ENCODE measurements at places on chromosomes 5 and 9.

- DNase-seq = no peak
Measured at GRCh38 chr5:176133877-176134276, 104.3 kb upstream of the SIMC1 start.

GRCh38 chr9:79431019-79431679, 140.6 kb upstream of the TLE4 start:
- no peak for DNase-seq

DNA sequence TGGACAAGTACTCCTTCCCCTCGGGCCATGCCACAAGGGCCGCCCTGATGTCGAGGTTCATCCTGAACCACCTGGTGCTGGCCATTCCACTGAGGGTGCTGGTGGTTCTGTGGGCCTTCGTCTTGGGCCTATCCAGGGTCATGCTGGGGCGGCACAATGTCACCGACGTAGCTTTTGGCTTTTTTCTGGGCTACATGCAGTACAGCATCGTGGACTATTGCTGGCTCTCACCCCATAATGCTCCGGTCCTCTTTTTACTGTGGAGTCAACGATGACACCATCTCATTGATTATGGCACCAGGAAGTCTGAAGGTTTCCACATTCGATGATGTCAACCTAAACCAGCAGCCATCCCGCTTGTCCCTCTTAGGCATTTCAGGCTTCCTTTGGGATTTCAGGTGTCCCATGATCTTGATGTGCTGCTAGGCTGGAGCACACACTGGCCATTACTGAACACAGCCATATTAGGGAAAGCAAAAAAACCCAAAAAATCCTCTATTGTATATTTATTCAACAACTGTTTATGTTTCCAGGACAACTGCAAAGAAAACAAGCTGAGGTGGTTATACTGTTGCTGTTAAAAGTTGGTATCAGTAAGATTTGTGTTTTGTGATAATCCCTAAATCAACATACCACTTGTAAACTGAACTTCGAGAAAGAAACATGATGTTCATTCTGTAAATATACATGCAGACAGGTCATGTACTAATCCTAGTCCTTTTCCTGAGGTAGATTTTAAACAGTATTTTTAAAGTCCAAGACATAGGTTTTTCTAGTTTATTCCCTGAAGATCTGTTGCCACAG, 1.1 kb downstream of the PLPP6 start:
- peak; percentile 31 for DNase-seq

GRCh38 chr5:40587376-40587775, 92.3 kb upstream of the PTGER4 start:
- DNase-seq = no peak

DNA sequence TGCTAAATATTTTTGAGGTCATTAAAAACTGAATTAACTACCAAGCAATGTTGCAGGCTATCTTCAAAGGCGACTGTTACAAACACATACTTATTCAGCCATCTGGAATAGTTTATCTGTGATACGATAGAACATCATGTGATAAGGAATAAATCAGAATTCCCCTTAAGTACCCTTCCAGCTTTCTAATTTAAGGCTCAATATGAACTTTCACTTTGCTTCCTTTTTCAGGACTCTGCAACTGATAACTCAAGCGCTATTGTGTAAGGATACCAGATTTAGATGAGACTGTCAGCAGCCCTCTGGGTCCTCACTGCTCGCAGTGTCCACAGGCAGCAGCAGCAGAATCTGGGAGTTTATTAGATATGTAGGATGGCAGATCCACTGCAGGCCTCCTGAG, 416.3 kb downstream of the SPATA31D1 start:
- no peak for DNase-seq

DNA sequence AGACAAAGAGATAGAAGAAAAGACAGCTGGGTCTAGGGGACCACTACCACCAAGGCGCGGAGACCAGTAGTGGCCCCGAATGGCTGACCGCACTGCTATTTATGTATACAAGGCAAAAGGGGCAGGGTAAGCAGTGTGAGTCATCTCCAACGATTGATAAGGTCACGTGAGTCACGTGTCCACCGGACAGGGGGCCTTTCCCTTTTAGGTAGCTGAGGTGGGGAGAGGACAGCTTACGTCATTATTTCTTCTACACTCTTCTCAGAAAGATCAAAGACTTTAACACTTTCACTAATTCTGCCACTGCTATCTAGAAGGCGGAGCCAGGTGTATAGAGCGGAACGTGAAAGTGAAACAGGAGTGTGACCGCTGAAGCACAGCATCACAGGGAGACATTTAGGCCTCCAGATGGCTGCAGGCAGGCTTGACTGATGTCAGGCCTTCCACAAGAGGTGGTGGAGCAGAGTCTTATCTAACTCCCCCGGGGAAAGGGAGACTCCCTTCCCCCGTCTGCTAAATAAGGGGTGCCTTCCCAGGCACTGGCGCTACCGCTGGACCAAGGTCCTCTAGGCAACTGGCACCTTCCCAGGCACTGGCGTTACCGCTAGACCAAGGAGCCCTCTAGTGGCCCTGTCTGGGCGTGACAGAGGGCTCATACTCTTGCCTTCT, 6.1 kb upstream of the PRR16 start:
- DNase-seq = no peak

DNA sequence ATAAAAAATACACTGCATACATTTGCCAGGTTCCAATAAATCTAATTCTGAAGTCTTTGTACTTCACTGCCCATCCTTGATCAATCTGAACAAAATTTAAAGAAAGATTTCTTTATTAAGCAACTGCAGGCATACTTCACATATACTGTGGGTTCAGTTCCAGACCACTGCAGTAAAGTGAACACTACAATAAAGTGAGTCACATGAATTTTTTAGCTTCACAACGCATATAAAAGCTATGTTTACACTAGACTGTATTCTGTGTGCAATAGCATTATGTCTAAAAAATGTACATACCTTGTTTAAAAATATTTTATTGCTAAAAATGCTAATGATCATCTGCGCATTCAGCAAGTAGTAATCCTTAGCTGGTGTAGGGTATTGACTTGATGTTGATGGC, 52.1 kb downstream of the SSBP2 start:
- no peak for DNase-seq

DNA sequence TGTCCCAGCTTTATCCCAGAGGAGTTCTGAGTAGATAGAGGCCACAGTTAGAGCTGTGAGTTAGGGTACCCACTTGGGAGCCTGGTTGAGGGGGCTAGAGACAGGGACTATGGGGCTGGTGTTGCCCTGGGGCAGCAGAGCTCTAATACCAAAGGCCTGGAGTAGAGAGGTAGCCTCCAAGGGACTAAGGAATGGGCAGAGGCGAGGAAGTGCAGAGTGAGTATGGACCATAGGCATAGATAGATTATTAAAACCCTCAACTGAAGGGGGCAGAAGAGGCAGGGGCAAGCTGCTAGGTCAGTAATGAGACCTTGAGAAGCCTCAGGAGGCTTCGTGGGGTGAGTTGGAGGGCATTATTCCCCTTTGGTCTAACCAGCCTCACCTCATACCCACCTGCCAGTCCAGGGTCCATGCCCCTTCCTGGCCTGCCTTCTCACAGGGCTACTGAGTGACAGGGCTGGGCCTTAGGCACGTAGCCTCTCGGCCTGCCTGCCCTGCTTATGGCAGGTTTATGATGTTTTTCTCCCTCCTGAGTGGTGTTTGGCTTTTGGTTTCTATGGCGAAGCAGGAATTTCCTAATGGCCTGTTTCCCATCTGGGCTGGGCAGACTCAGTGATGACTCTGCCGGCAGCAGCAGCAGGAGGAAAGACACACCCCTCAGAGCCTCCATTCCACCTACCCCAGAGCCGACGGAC, 8.0 kb downstream of the PDLIM4 start:
- DNase-seq = peak; percentile 96

- no peak for DNase-seq
Measured at GRCh38 chr9:38649731-38650363, 29.5 kb upstream of the ANKRD18A start.

- DNase-seq = no peak
Measured at GRCh38 chr5:158629591-158630312, 470.0 kb downstream of the EBF1 start.

DNA sequence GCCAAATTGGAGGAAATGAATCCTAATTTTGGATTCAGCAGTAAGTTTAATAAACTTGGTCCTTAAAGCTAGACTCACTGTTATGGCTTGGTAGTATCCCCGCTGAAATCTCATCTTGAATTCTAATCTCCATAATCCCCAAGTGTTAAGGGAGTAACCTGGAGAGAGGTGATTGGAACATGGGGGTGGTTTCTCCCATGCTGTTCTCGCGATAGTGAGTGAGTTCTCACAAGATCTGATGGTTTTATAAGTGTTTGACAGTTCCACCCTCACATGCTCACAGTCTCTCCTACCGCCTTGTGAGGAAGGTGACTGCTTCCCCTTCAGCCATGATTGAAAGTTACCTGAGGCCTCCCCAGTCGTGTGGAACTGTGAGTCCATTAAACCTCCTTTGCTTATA, 824.5 kb upstream of the WWC1 start:
- DNase-seq = no peak

DNA sequence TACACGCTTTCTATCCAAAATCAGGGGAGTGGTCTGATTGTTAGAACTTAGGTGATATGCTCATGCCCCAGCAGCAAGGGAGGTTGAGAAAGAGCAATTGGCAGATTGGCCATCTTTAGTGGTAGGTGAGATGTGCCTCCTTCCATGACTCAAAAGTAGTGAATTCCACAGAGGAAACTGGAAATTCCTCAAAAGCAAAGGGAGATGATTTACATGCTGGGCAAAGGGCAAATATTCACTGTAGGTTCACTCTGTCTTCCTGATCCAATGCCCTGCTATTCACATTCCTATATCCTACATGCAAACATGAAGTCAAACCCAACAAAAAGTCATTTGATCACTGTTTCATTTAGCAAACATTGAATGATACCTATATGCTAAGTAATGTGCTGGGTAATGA, 130.1 kb upstream of the ZNF608 start:
- peak; percentile 16 for DNase-seq

DNA sequence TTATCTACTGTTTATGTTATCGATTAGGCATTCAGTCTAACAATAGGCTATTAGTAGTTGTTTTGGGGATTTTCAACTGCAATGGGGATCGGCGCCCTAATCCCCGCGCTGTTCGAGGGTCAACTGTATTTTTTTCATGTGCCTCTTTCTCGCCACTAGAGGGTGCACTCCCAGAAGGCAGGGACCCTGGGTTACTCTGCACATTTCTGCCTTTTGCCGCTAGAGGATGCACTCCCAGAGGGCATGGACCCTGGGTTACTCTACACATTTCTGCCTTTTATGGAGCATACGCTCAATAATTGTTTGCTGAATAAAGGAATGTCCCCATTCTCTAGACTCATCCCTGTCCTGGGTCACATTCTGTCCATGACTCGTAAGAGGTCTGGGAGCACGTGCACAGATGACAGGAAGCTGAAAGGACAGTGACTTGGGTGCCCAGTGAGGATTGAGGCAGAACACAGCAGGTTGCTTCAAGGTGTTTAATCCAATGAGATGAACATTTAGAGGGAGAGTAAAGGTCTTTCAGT, 27.9 kb upstream of the RECK start:
- DNase-seq = peak; percentile 69

GRCh38 chr5:155434267-155434666, 420.7 kb downstream of the KIF4B start:
- DNase-seq = no peak

- DNase-seq = no peak
Measured at GRCh38 chr5:157748760-157749461, 5.4 kb downstream of the LSM11 start.

DNA sequence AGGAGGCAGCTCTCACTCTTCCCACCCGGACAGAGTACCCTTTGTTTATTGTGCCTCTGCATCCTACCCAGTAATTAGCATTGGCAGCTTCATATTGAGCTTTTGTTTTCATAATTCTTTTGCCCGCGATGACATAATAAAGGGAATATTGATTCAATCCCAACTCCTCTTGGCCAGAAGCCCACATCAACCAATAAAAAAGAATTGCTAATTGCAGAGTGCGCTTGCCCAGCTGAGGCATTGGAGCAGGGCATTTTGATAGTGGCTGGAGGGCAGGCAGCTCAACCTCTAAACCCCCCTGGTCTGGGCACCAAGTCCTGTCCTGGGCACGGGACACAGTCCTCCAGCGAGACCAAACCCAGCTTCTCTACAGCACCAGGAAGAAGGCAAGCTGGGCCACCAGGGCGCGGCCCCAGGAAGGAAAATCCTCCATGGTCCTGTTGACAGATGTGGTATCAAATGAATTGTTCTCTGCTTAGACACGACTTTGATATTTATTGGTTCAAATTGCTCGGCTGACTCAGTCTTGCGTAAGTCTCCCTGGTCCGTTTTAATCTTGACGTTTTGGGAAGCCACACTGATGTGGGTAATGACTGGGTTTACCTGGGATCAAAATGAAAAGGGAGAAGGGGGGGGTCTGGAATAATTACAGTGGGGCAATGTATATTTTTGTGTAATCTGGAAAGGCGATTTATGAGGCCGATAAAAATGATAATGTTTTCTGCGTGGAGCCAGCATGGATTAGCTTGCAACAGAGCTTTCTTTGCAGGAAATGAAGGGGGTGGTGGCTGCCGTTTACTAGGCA, 220.7 kb upstream of the MSX2 start:
- DNase-seq = peak; percentile 50

DNA sequence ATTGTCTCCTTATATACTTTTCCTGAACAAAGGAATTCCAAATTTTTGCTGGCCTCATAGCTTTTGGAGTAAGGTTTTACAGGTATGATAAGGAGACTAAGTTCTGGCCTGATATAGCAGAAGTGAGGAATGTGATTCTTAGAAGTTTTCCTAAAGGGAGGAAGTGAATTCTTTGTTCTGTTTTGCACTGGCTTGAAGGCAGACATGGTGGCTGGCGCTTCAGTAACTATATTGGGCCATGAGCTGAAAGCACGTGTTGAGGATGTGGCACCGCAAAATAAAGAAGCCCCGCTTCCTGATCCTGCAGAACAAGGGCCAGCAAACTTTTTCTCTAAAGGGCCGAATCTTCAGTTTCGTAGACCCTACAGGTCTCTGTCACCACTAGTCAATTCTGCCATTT, 224.2 kb downstream of the SNX18 start:
- DNase-seq = no peak

DNA sequence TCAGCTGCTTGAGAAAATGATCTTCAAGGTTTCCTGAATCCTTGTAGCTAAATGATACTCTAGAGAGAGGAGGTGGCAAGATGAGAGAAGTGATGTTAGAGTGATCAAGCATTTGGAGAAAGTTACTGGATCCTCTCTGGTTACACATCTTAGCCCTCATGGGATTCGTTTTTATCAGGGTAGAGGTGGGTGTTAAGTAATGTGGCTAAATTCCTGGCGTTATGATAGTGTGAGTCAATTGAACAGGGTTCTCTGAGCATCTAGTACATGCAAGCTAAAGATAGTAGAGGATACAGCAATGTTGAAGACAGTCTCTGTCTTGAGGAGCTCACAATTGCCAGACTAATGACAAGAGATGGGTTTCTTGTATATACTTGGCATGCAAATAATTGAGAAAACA, 123.7 kb downstream of the PSD2 start:
- DNase-seq = no peak

- DNase-seq = no peak
Measured at GRCh38 chr9:129511285-129511900, 109.5 kb downstream of the C9orf50 start.

GRCh38 chr9:108139900-108140299, 650.3 kb upstream of the KLF4 start:
- no peak for DNase-seq

- no peak for DNase-seq
Measured at GRCh38 chr5:164680216-164680615, 1174.8 kb downstream of the MAT2B start.

- DNase-seq = no peak
Measured at GRCh38 chr5:170292179-170293104, 5.1 kb downstream of the LCP2 start.

GRCh38 chr9:133563291-133563796, 28.8 kb downstream of the ADAMTSL2 start:
- DNase-seq = peak; percentile 66

Data from large intestine (tissue), 12 donors.